ENCODE measurements at places on chromosomes 12 and 14. TPM values are rescaled to one million over a fixed set of nuclear protein-coding genes. Genes with fewer than 3 reads are reported as not detected.

GRCh38 chr14:98144964-98145363, 1127.0 kb downstream of the BCL11B start:
- no peak for DNase-seq

GRCh38 chr12:32902287-32902997, 5.9 kb upstream of the PKP2 start:
- DNase-seq: no peak

DNA sequence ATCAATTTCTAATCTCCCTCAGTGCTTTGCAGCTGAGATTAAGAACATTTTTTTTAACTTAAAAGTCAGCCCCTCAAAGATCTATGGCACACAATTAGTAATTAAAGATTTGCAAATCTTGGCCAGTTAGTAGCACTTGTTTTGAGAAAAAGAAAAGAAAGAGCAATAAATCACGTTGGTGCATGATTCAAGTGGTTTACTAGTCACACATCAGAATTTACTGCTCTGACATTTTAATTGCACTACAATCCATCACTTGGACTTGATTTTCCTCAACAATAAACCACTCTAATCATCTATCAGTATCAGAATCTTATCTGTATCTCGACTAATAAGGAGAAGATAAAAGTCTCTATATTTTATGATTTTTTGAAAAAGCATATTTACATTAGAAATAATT, 154.3 kb downstream of the HELB start:
- no peak for DNase-seq

The SSPN gene
- 64.3 TPM for total RNA-seq

DNA sequence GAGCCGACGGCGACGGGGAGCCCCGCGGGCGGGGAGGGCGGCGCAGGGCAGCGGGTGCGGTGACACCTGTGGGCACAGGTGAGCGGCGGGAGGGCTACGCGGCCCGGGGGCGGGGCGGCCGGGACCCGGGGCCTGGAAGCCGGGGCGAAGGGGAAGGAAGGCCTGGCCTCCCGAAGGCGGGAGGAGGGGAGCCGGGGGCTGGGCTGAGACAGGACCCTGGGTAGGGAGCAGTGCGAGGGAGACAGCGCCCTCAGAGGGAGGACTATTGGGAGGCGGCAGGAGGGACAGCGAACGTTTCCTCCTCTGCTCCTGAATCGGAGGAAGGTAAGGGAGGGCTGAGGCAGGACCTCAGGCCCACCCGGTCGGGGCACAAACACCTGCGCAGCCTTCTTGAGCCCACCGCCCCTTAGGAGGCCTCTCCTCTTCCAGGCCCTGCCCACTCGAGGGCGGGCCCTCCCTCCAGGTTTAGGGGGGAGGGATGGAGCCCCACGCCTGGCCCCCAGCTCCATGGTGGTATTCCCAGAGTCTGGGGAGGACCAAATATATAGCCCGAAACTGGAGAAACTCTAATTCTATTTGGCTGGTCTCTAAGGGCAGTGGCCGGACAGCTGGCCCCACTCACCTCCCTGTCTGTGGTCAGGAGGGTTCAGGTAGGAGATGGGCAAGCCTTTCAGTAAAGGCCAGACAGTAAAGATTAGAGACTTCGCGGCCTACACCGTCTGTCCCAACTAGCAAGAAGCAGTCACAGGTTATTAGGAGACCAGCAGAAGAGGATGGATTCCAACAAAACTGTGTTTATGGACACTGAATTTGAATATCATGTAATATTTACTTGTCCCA, 509 bp downstream of the PLEKHG6 start:
- DNase-seq: no peak

DNA sequence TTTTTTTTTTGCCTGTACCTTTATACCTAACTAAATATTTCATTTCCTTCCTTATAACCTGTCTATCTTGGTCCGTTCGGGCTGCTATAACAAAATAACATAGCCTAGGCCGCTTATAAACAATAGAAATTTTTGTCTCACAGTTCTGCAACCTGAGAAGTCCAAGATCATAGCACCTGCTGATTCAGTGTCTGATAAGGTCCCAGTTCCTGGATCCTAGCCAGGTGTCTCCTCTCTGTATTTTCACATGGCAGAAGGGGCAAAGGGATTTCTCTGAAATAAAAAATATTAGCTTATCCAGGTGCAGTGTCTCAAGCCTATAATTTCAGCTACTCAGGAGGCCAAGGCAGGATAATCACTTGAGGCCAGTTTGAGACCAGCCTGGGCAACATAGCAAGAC, 1046.6 kb upstream of the USP15 start:
- no peak for DNase-seq

The WDR89 gene
- 18.9 TPM for total RNA-seq

GRCh38 chr14:62133776-62134550, 371.7 kb downstream of the SNAPC1 start:
- no peak for DNase-seq

GRCh38 chr14:54356172-54356571, 40.6 kb upstream of the CDKN3 start:
- DNase-seq: no peak

The ACSM4 gene
- total RNA-seq: not detected

DNA sequence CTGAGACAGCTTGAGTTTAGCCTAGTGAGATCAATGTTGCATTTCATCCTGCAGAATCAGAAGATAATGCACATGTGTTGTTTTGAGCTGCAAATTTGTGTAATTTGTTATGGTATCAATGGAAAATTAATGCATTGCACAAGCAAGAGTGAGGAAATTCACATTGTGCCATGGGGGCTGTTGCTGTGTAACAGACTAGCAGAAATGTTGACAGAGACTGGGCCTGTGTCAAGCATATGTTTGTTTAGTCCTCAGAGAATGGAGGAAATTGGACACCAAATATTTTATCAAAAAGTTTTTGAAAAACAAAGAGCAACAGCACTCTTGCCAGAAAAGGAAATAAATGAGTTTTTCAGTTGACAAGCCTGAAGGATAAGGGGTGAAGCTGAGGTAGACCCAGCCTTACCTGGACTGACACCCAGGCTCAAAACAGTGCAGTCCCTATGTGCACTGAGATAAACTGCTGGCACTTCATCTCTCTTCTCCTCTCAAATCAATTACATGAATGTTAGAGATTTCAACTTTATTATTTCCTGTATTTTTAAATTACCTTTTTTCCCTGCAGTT, 1150.0 kb downstream of the FSCB start:
- DNase-seq: no peak

The PPFIBP1 gene
- 145 TPM for total RNA-seq

- no peak for DNase-seq
Observed at GRCh38 chr14:95314609-95315008, 5.1 kb downstream of the CLMN start.

GRCh38 chr14:61752626-61753025, 9.6 kb upstream of the SNAPC1 start:
- no peak for DNase-seq

GRCh38 chr12:69783365-69783764, 41.7 kb upstream of the MYRFL start:
- DNase-seq: no peak

GRCh38 chr12:26264215-26264838, 69.0 kb downstream of the SSPN start:
- DNase-seq: no peak

GRCh38 chr14:30551460-30551859, 7.5 kb upstream of the G2E3 start:
- DNase-seq: no peak

DNA sequence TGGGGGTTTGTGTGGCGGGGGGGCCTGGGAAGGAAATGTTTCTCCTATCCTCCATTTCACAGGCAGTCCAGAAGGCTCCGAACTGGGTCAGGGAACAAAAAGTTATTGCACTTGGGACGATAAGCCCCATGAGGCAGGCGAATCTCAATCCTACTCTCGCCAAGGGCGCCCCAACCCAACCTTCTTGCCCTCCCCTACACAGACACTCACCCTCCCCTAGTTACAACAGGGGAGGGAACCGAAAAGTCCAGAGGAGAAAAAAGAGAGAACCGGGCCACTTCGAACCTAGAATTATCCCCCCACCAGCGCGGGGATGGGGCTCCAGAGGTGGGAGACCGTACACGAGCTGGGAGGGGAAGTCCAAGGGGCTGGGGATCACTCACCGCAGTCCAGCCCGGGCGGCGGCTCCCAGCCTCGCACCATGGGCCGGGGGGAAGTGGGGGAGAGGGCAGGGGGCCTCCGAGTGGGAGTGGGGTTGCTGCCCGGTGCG, 357 bp downstream of the HOMEZ start:
- no peak for DNase-seq

DNA sequence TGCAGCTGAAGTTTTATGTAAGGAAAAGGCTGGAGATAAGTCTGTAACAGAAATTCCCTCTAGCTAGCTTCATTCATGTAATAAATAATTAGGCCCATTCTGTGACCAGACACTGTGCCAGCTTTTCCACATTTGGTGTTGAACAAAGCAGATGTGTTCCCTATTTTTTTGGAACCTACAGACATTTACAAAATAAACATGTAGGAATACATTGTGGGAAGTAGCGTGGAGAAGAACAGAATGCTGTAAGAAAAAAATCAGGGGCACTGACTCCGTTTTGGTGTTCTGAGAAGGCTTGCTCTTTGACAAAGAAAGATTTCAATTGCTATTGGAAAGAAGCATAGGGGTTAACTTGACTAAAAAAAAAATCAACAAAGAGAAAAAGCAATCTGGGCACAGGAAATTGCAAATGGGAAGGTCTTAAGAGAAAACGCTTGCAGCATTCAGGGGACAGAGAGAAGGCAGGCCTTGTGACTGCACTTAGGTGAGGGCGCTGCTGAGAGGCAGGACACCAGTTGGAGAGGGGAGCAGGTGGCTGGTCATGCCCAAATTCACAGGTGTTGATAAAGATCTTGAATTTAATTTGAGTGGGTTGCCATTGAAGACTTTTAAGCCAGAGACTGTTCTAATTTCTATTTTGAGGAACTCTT, 4.0 kb downstream of the FAR2 start:
- no peak for DNase-seq

DNA sequence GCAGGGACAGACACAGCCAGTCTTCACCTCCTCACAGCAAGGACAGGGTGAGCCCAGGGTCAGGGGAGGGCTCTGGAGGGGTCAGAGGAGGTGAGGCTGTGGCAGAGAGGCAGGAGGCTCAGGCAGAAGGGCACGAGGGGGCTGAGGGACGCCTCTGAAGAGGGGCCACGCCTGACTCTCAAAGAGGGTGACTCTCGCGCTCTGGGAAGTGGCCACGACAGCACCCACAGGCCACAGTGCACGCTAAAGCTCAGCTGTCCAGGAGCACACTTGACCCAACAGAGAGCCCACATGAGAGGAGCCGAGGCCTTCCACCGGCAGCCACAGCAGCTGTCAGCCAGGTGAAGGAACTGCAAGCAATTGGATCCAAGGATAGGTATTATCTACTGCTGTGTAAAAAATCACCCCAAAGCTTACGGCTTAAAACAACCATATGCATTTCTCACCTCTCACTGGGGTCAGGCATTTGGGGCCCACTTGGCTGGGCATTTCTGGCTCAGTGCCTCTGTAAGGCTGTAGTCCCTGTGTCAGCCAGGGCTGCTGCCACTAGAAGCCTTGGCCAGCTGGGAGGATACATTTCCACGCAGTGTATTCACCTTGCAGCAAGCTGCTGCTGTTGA, 27.8 kb downstream of the SLC6A12 start:
- DNase-seq: no peak

DNA sequence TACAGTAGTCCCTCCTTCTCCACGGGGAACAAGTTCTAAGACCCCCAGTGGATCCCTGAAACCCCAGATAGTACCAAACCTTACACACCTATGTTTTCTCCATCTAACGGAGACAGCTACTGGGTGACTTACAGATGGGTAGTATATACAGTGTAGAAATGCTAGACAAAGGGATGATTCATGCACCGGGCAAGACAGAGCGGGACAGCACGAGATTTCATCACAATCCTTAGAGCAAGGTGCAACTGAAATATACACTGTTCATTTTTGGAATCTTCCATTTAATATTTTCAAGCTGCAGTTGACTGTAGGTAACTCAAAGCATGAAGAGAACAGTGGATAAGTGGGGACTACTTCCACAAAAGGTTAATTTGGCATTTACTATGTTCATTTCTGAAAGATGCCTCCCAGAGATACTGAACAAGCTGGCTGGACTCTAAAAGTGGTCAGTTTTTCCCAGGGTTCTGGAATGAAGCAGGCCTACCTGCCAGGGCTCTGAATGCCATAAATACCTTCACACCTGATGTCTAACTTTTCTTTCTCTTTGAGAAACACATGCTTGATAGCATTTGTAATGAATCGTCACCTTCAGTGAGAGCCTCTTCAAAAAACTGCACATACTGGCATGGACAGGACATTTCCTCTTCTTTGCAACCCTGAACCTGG, 127.7 kb upstream of the FOXN3 start:
- DNase-seq: no peak

- no peak for DNase-seq
Observed at GRCh38 chr12:9636150-9636850, 28.6 kb upstream of the KLRB1 start.

The CHST11 gene
- 20.1 TPM for total RNA-seq

GRCh38 chr12:32031109-32031508, 71.9 kb downstream of the RESF1 start:
- DNase-seq: no peak

- no peak for DNase-seq
Observed at GRCh38 chr14:22047115-22047514, 373.5 kb upstream of the OR4E1 start.

The PLXNC1 gene
- total RNA-seq: 33.7 TPM

GRCh38 chr12:76449583-76449982, 101.4 kb upstream of the BBS10 start:
- no peak for DNase-seq

DNA sequence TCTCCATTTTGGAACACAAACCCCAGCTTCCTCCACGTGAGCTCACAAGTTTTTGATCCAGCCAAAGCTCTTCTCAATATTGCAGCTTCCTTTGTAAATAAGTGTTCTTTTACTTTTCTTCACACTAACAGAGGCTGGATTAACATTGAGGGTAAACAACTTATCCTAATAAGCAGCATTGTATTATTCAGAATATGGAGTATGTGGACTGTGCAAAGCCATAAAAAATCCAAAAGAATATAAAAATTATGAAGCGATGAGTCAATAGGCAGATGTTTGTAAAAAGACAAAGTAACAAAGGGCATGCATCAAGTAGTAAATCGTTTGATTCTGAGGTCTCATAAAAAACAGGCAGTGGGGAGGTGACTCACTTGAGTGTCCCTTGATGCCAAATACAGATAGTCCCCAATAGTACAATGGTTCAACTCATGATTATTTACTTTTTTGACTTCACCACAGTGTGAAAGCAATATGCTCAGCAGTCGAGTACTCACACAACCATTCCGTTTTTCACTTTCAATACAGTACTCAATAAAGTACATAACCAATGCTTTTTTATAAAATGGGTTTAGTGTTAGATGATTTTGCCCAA, 23.1 kb upstream of the KCNK10 start:
- DNase-seq: no peak

The DDX24 gene
- total RNA-seq: 255 TPM

GRCh38 chr12:125228519-125229260, 163.5 kb downstream of the AACS start:
- no peak for DNase-seq

DNA sequence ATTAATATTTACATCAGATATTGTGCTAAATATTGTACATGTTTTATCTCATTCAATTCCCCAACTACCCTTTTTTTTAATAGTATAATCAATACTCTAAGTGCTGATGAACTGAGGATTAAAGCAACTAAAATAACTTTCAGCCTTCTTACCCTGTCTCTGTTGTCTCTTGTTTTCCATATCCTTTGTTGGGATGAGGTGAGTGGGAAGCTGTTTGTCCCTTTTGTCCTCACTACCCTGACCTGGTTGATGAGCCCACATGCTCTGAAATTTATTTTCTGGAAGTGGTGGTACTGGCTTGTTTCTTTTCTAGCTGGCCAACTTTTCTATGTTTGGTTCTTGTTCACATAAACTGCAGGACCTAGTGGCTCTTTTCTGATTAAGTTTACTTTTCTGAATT, 9.6 kb upstream of the ART4 start:
- no peak for DNase-seq

GRCh38 chr12:79155683-79156082, 291.1 kb downstream of the SYT1 start:
- no peak for DNase-seq
